Colonic mucosa (tissue), 4 donors: ENCODE measurements at places on chromosomes 2 and 18. TPM values are rescaled to one million over a fixed set of nuclear protein-coding genes. Genes with fewer than 3 reads are reported as not detected.

- DNase-seq = no peak
These were observed 127.4 kb downstream of the DCDC2C start for GRCh38 chr2:3830796-3831195.

Gene EFR3B
- 1.8 TPM for total RNA-seq

DNA sequence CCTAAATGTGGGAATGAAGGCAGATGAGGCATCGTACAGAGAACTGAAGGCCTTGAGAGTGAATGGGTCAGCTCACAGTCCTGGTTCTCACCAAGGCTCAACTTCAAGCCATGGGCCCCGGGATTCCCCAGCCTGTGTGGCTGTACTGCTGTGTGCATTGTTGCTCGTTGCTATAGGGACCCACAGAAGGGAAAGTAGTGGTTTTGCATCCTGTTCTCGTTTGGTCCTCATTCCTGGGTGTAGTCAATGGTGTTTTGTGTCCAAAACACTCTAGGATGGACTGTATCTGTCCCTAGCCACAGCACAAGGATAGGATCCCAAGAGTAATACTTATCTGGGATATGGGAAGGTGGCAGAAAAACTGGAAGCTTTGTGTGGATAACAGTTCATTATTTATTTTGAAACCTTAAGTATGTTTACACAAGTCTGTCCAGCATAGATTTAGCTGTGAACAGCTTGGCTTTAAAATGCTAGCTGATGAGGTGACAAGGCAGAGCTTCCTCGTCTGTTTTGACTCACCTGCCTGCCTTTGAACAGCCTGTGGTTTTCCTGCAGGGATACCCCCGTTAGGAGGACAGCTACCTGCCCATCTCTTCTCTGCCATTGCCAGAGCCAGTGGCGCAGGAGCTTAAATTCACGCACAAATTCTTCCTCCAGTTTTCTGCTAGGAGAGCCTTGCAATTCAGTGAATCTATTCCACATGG is 85.0 kb downstream of the WDSUB1 start:
- DNase-seq = no peak

DNA sequence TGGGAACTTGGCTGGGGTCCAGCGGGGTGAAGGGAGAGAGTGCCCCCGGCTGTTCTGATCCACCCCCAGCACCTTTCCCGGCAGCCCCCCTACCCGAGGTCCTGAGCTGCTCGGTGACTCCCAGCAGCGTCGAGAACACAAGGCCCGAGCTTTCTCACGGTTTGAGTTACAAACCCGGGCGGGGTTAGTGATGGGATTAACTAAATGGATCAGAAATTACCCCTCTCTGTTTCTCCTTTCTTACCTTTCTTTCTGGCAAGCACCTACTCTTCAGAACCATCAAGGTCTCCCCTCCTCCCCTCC is 139.4 kb upstream of the GPC1 start:
- no peak for DNase-seq

DNA sequence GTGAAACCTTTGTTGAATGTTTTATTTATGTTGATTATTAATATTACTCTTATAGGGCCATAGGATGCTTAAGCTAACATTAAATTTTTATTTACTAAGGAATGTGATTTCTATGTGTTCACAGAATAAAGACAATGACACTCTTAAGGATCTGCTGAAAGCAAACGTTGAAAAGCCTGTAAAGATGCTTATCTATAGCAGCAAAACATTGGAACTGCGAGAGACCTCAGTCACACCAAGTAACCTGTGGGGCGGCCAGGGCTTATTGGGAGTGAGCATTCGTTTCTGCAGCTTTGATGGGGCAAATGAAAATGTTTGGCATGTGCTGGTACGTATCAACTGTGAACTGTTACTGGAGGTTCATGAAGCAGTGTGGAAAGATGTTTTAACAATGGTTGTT is 20.4 kb downstream of the GORASP2 start:
- no peak for DNase-seq

Gene LYPD1
- 0.66 TPM for total RNA-seq

GRCh38 chr2:126947103-126947429 is 48.4 kb downstream of the TEX51 start:
- no peak for DNase-seq

DNA sequence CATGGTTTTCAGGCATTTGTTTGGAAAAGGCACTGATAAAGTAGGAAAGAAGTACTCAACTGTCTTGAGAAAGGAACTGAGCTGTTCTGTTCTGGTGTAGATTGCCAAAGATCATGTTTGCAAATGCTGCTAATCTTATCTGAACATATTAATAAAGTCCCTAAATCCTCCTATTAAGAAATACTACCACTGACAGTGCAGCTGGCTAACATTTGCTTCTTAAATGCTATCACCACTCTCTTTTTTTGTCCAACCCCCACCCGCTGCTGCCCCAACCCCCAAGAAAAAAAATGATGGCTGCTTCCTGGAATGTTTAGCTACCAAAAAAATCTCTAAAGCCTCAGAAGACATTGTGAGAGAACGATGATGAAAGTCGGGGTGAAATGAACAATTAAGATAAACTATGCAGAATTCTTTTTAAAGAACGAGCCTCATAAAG is 130.7 kb downstream of the CCBE1 start:
- no peak for DNase-seq

Gene STARD6
- total RNA-seq = not detected

Gene SIX3
- not detected for total RNA-seq

Gene CEP192
- total RNA-seq = 23.7 TPM

Gene IGFBP5
- total RNA-seq = 68.2 TPM

DNA sequence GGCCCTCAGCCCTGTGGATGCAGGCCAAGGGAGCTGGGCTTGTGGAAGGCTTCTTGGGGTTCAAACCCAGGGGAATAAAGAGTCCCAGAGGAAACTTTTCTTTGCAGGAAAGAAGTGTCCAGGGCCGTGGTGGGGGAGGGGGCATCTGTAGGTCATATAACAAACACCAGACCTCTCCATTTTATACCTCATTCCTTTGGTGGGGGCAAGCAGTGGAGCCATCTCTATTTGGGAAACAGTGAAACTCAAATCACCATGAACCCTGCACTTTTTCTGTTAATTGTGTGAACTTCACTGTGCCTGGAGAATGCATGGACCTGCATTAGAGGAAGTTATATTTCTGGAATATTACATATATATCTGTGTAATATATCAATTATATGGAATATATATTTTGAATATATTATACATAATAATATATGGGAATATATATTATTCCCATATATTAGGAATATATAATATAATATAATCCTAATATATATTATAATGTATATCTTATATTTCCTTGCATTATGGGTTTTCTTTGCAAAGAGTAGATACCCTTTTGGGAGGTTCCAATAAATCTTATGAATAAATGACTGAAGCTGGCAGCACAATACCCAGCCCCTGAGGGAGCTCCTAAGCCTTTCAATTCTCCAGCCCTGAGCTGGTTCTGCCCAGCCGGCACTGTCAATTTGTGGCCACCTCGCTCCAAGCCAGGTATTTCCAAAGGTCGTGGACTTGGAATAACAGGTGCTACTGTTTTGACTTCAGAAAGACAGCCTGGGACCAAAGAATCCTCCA is 97.7 kb upstream of the PKDCC start:
- no peak for DNase-seq

DNA sequence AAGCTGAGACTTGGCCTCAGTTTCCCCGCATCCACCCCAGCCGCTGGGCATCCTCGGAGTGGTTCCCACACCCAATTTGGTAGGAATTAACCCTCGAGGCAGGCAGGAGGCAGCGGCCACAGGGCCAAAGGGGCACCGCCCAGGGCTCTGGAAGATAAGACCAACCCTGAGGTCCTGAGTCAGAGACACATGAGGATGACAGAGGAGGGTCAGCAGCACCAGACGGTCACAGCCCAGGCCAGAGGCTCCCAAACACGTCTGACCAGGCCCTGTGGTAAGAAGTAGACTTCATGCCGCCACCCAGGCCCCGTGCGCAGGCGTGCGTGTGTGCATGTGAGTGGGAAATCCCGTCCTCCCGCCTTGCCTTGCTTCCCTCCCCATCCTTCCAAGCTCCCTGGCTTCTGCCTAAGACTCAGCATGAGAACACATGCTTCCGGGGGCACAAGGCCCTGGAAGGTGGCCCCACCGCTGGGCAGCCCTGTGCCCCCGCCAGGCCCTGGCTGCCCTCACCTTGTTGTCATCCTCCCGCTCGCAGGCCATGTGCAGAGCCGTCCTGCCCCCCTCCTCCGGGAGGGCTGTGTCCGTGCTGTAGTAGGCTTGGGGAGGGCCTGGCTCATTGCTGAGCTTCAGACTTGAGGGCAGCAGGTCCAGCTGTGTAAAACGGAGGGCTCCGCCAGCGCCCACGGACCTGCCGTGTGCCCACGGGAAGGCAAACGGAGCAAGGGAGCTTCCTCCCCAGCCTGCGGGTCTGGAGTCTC is 46.3 kb downstream of the ANKMY1 start:
- no peak for DNase-seq
